ENCODE measurements at places on chromosomes 1 and 21.

- no peak for DNase-seq
Measured at GRCh38 chr1:3015744-3016143, 5.5 kb upstream of the ACTRT2 start.

DNA sequence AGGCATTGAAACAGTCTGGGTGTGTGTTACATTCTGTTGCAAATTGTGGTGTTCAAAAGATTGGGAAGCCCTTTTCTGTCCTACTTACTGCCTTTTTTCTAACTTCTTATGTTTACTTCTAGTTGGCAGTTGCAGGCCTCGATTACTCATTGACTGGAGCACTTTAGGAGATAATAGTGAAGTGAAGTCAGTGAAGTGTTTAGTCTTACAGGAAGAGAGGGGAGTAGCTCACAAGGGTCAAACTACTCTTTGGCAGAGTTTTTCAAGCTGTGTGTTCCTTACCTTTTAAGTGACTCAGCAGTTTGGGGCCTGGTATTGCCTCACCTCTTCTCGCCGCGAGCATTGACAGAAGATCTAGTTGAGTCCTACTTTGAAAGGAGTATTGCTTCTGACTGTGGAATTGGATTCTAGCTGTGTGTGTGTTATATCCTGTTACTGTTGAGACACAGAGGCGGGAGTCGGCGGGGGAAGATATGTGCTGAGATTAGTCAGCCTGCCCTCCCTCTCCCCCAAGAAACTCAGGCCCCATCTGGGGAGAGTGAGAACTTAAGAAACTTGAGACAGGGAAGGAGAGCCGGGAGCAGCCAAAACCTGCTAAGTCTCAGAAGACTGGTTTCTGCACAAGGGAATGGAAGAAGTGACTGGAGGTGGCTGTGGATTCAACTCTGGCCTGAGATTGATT, 19.3 kb downstream of the AHCYL1 start:
- peak; percentile 45 for DNase-seq

- DNase-seq, result no peak
Measured at GRCh38 chr21:35850029-35850428, 210.3 kb downstream of the SETD4 start.

DNA sequence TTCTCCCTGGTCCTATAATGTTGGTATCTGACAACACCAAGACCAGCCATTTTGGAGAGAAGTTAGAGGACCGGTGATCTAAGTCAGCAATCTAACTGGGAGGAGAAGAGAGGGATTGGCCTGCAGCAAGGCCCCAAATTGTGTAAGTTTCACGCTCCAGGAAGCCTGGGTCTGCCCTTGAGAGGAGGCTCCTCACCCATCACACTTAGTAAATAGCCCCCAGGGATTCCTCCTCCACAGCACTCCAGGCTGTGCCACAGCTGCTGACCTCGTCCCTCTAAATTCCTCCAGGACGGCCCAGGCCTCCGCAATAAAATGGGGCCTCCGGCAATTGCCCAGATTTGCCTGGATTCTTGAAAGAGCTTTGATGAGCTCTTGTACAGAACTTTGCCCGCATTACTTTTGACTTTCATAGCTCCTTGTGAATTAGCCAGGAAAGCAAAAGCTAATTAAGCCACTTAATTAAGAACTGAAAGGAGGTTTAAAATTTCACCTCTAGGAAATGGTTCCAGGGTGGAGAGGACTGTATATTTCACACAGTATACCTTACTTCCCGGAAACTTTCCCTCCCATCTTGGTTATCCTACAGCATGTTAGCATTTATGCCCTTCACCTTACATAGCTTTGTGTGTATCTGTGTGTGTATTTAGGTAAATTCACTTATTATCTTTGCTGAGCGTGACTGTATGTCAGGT, 90.5 kb downstream of the LAMC2 start:
- DNase-seq, result no peak

- no peak for DNase-seq
Measured at GRCh38 chr1:103514920-103515503, 10.5 kb upstream of the RNPC3 start.

- DNase-seq, result no peak
Measured at GRCh38 chr1:235673981-235674380, 24.4 kb upstream of the GNG4 start.
